ENCODE measurements at places on chromosomes 4 and X.
A peak's percentile ranks its signal among the peaks of the same experiment; 100 is the strongest.

GRCh38 chrX:3326681-3327080 is 19.8 kb downstream of the MXRA5 start:
- DNase-seq: no peak

- DNase-seq: no peak
Measured at GRCh38 chrX:111259559-111259958, 10.7 kb downstream of the CAPN6 start.

DNA sequence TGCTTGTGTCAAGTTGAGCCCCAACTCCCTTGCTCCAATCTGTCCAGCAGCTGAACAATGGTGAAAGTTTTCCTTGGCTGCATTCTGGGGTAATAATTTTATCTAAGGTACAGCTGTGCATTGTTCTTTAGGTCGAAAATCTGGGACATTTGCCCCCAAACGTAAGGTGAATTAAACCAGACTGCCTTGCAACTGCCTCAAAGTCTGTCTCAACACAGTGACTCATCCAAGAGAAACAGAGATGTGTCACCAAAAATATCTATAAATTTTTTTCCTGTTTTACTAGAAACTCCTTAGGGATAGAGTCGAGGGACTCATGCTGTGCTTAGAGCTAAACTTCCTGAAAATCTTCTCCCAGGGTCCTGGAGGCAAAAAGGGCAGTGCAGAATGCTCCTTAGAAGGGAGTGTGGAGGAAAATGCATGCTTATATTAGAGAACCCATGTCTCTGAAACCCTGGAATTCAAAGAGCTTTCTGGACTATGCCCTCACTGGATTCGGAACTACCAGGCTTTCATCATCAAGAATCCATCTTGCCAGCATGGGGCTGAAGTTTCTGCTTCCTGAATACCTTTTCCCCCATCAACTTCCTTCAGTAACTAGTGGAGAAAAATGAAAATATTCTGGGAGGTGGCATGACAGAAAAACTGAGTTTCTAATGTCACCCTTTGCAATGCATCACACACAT is 115.7 kb downstream of the PALLD start:
- no peak for DNase-seq

GRCh38 chr4:180635281-180635680 is 1607.9 kb upstream of the TENM3 start:
- no peak for DNase-seq

GRCh38 chr4:148053298-148054003 is 321.6 kb downstream of the ARHGAP10 start:
- no peak for DNase-seq

GRCh38 chr4:71262161-71262560 is 76.7 kb upstream of the SLC4A4 start:
- no peak for DNase-seq

GRCh38 chr4:2832309-2832980 is 11.2 kb upstream of the ADD1 start:
- no peak for DNase-seq

DNA sequence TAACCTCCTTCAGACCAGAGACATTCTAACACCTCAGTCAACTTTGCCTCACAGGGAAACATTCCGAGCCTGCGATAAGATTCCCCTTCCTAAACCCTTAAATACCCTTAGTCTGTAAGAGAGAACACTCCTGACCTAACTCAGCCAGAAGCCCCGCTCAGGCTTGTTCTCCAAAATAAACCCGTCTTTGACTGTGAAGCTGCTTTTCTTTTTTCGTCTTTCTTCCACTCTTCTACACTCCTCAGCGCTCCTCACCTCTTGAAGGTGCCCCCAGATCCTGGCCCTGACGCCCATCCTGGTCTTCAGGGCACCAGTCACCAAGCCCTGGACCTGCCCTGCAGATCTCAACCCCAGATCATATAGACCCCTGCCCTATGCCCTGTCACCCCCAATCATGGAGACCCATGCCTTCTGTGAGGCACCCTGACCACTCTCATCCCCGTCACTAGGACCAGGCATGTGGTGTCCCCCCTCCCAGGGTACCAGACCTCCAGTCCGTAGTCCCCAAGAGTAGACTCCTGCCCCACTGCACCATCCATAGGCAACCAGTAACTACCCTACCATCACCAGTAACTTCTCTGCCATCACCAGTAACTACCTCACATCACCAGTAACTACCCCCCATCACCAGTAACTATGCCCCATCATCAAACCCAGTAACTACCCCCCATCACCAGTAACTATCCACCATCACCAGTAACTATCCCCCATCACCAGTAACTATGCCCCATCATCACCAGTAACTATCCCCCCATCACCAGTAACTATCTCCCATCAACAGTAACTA is 3.5 kb downstream of the ASMTL start:
- DNase-seq: no peak

DNA sequence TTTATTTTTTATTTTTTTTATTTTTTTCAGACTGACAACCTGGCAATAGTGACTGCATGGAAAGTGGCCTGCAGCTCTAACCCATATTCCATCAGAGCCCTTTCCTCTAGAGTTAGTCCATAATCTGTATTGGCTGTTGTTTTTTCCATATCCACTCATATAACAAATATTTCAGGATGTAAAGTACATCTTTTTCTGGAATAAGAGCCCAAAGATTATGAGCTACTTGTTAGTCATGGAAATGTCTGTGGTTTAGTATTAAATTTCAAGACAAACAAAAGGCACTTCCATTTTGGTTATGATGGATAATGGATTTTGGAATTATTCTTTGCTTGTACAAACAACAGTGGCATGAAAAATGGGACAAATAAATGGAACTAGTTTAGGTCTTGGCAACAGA is 296.0 kb upstream of the HS3ST1 start:
- no peak for DNase-seq

GRCh38 chrX:49934148-49934547 is 11.8 kb downstream of the CLCN5 start:
- DNase-seq: no peak

GRCh38 chrX:22300130-22300529 is 27.4 kb downstream of the CBLL2 start:
- no peak for DNase-seq

DNA sequence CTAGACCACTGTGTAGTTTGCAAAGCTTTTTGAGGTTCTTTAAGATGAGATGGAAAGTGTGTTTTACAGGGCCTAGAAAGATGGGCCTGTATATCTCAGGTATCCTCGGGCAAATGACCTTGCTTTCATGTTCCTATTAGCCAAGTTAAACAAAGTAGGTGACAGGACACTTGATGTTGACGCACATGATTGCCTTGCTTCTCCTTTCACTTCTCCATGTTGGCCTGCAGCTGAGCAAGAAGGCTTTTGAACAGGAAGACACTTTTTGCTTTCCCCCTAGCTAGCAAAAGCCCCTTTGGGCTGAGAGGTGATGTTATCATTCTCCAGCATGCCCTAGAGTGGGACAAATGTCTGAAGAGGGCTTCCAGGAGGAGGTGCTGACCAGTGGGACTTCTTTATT is 202.1 kb downstream of the GPC3 start:
- no peak for DNase-seq

- DNase-seq: no peak
Measured at GRCh38 chr4:139011225-139011950, 4.2 kb upstream of the NOCT start.

DNA sequence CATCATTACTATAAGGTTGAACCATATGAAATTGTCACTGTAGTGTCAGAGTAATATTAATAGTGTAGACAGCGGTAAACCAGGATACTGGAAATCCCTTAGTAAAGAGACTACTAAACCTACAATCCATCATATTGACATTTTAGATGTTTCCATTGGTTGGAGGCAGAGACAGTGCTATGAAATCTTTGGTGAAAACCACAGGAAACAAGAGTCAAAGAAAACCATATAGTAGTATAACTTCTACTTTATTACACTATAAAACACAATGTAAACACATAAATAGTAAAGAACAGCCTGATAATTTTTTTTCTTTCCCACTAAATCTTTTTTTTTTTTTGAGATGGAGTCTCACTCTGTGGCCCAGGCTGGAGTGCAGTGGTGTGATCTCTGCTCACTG is 15.9 kb downstream of the RELL1 start:
- DNase-seq: no peak

GRCh38 chr4:8821151-8821950 is 50.3 kb downstream of the HMX1 start:
- DNase-seq: no peak

DNA sequence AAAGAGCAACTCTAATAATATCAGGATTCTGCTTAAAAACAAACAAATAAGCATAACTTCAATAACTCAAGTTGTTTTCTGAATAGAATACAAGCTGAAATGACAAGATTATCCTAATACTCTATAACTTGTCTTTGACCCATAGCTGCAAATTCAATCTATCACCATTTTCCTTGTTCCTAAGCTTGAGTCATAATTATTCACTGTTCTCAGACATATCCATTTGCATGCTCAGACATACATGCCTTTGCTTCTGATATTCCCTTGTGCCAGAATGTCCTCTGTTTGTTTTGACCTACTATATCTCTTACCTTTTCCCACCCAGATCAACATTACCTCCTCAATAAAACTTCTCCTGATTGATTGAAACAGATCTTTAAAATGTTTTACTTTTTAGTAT is 109.7 kb downstream of the SNCA start:
- no peak for DNase-seq

DNA sequence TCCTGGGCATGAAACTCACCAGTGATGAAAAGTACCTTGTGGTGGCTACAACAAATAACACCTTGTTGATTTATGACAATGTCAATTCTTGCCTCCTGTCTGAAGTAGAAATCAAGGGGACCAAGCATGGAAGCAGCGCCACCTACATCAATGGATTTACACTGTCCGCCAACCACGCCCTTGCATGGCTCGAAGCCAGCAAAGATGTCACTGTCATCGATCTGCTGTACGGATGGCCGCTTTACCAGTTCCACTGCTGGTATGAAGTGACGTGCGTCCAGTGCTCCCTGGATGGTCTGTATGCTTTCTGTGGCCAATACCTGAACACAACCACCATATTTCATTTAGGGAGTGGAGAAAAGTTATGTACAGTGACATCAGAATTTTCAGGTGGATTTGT is 200.5 kb downstream of the NWD2 start:
- DNase-seq: no peak

- DNase-seq: no peak
Measured at GRCh38 chr4:46484881-46485280, 95.0 kb upstream of the GABRA2 start.

GRCh38 chr4:121428721-121429120 is 47.9 kb upstream of the QRFPR start:
- DNase-seq: no peak

- peak; percentile 34 for DNase-seq
Measured at GRCh38 chr4:183335369-183335940, 13.2 kb upstream of the CLDN24 start.

DNA sequence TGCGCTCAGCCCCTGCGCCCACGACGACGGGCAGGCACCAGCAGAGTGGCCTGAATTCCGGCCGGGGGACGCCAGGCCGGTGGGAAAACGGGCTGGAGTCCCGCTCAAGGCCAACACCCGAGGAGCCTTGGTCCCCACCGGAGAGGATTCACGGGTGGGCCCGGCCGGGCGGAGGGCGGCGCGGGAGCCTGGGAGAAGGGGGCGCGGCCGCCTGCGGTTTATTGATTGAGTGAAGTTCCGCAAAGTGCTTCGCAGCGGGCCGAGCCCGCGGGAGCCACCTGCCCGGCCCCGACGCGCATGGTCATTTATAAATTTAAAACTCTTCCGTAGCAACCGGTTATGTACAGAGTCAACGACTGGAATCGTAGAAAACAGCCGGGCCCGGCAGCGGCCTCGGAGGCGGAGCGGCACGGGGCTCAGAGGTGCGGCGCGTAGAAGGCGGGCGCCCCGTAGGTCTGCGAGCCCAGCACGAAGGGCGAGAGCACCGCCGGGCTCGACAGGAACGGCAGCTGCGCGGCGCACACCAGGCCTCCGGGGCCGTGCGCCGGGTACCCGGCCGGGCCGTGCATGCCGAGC is 3.6 kb downstream of the NKX1-1 start:
- DNase-seq: no peak

- no peak for DNase-seq
Measured at GRCh38 chr4:21184788-21185187, 484.5 kb downstream of the PACRGL start.

DNA sequence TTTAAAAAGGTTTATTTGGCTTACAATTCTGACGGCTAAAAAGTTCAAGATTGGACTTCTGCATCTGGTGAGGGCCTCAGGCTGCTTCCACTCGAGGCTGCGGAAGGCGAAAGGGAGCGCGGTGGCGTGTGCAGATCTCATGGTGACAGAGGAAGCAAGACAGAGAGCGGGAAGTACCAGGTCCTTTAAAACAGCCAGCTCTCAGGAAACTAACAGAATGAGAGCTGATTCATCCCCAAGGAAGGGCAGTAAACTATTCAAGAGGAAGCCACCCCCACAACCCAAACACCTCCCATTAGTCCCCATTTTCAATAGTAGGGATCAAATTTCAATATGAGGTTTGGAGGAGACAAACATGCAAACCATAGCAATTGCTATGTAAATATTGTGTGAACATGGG is 2144.2 kb upstream of the AGA start:
- no peak for DNase-seq

GRCh38 chr4:54109241-54110018 is 9.5 kb downstream of the GSX2 start:
- DNase-seq: no peak

DNA sequence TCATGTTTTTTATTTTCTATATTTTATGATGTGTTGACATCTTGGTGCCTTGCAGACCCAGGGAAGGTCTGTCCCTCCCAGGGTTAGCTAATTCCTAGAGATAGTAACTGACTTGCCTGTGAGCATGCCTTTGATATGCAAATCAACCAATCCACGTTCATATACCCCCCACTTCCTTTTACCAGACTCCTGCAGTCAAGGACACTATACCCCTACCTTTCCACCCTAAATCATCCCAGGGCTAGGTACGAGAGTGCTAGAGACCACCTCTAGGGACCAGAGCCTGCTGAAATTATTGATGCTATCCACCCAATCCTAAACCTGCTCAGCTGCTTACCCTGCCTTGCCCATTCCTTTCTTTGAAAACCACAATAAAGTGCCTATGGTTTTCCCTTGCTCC is 7.5 kb upstream of the PHEX start:
- no peak for DNase-seq

- no peak for DNase-seq
Measured at GRCh38 chrX:153903238-153903980, 1.1 kb upstream of the AVPR2 start.

- DNase-seq: no peak
Measured at GRCh38 chr4:106385853-106386393, 17.3 kb upstream of the GIMD1 start.

- no peak for DNase-seq
Measured at GRCh38 chr4:104022831-104023230, 303.0 kb upstream of the TACR3 start.

Data from activated CD4-positive, alpha-beta T cell treated with anti-CD3 and anti-CD28 coated beads, Interleukin-2, Interleukin-6, amounts not matched to agents 100 ng/mL and 50 ng/mL, durations not matched to agents 16 hours and 8 hours (primary cell).